ENCODE measurements at places on chromosomes 11 and 22.

DNA sequence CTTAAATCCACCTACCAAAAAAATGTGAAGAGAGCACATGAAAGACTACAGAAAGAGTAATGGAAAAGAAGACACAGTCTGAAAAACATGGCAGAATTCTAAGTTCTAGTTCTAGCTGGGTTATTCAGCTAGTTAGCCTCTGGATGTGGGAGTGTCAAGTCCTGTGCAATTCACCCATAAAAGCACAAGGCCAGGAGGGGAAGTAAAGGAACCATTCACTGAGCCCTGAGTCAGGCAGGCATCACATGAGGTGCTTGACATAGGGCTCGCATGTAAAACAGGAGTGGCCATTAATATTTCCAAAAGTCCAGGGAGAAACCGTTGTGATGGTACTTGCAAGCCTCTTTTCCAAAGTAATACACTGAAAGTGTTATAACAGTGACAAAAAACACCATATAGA is 103.7 kb downstream of the GAB2 start:
- DNase-seq = no peak

DNA sequence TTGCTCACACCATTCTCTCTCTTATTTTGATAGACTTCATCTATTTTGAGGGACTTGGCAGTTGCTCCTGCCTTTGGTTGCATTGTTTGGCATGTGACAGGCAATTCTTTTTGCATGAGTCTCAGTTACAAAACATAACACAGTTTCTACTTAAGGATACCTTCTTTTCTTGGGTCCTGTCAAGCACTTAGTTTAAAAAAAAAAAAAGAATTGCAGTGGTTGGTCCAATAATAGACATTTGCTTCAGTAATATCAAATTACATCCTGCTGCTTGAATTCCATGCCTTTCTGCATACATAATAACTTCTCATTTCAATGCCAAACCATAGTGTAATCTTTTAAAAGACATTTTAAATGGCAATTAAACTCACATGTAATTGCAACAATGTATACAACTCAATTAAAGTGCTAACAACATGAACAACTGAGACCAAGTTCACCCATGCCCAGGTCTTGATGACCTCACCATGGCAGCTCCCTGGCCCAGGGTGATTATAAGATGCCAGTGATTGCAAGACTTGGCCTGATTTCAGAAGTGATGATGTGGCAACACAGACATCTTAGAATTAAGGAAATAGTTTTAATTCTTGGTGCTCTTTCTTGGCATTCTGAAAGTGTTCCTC is 32.2 kb upstream of the PLET1 start:
- DNase-seq = no peak

DNA sequence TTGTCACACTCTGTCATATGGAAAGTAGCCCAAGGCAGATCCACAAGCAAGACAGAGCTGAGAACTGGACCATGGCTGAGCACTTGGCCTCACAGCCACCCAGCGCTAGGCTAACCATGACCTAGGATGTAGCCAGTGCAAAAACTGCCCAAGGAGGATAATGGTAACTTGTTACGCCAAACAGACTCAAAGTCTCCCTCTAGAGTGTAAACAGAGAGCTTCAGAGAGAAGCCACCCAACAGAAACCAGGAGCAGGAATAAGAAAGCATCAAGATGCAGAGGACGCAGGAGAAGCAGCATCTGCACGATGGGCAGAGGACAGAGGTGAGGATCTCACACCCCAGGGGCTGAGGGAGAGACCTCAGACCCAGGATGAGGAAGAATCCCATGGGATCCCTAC is 97.9 kb downstream of the RCN1 start:
- no peak for DNase-seq

DNA sequence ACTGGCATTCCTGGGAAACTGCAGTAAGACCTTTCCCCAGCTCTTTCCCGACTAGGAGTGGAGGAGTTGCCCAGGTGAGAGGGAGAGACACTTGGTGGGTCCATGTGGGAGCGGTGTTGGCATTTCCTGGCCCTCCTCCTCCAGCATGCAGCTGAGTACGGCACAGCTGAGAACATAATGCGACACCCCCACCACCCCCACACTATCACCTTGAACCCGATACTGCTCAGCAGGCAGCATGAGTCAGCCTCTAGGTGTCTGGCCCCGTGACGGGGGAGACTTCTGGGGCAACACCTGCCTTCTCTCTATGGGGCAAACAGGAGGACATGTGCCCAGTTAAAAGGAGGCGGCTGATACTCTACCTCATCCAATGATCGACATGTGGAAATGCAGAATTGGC is 64.4 kb downstream of the PKNOX2 start:
- DNase-seq = no peak

GRCh38 chr22:49599039-49599438 is 228.6 kb downstream of the BRD1 start:
- DNase-seq = peak; percentile 31

DNA sequence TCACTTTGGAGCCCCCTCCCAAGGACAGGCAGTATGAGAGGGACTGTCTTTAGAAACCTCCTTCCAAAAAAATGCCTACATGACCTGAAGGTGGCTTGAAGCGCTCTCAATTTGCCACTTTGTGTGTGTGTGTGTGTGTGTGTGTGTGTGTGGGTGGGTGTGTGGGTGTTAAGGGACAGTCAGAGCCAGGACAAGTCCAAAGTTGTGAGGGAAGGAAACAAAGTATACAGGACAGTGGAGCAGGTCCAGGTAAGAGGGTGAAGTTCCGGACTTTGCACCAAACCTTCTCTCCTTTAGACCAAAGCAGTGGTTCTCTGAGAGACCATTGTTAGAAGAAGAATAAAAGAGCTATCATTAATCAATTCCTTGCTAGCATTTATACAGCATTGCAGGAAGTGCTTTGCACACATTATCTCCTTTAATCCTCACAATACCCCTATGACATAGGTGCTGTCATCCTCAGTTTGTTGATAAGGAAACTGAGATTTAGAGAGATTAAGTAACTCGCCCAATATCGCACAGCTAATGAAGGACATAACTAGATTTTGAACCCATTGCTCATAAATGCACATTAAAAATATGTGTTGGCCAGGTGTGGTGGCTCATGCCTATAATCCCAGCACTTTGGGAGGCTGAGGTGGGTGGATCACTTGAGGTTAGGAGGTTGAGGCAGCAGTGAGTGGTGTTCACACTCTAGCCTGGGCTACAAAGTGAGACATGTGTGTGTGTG is 12.4 kb upstream of the SLC5A1 start:
- no peak for DNase-seq

GRCh38 chr11:61453695-61454094 is 23.8 kb downstream of the SDHAF2 start:
- DNase-seq = no peak

GRCh38 chr22:49322861-49323622 is 504.6 kb downstream of the BRD1 start:
- DNase-seq = peak; percentile 23

DNA sequence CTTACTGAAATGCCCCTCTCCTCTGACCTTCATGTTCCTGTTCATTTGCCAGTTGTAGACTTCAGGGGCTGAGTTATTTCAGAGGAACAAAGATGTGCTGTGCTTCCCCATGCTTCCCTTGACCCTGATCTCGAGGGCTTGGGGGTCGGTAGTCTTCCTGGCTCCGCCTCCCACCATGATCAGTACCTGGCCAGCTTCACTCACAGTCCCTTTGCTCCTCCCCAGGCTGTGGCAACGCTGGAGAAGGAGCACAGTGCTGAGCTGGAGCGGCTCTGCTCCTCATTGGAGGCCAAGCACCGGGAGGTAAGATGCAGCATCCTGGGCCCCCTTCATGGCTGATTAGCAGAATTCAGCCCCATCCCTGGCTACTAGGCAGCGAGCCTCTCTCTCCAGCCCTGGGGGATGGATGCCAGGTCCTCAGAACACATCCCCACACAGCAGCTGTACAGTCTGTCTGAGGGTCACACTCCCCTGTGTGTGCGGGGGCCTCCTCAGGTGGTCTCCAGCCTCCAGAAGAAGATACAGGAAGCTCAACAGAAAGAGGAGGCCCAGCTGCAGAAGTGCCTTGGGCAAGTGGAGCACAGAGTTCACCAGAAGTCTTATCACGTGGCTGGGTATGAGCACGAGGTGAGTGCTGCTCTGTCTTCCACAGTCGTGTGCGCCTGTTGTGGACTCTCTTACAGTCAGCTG is 64.5 kb downstream of the CEP164 start:
- DNase-seq = no peak

DNA sequence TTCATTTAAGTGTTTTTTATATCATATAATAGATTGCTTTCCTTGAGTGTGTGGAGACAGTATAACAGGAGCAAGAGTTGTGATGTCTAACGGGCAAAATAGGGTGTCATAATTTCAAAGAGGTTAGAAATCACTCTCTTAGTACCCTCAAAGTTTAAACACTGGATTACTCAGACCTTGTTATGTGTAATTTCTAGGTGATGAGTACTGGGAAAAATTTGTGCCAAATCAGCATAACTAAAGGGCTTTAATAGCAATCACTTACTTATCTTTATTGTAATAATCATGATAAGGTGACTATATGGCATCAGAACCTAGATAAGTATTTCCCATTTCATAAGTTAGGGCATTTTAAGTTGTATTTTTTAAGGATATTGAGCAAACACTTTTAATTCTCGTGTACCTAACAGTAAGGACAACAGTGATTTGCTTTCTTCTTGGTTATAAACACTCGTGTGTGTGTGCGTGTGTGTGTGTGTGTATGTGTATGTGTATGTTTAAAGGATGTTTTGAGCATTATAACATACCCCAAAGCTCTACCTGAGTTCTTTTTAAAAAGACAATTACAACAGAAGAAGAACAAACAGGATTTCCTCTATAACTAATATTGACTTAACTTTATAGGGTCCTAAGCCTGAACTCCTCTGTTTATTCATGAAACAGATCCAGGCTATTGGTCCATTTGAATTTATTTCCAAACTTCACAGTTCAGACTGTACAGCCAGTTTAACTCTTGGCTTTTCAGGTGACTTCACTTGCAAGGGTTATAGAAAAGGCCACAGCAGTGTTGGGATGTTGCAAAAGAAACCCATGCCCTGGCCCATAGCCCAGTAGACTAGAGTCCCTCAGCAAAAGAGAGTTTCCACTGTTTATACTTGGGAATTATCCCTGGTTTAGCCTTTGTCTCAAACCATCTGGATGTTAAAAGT is 23.7 kb upstream of the PDE3B start:
- no peak for DNase-seq

GRCh38 chr22:20180640-20181039 is 29.8 kb upstream of the CCDC188 start:
- no peak for DNase-seq

GRCh38 chr11:931385-931784 is 5.7 kb downstream of the AP2A2 start:
- DNase-seq = no peak

- no peak for DNase-seq
Measured at GRCh38 chr11:117186431-117186761, 7.9 kb downstream of the SIDT2 start.

DNA sequence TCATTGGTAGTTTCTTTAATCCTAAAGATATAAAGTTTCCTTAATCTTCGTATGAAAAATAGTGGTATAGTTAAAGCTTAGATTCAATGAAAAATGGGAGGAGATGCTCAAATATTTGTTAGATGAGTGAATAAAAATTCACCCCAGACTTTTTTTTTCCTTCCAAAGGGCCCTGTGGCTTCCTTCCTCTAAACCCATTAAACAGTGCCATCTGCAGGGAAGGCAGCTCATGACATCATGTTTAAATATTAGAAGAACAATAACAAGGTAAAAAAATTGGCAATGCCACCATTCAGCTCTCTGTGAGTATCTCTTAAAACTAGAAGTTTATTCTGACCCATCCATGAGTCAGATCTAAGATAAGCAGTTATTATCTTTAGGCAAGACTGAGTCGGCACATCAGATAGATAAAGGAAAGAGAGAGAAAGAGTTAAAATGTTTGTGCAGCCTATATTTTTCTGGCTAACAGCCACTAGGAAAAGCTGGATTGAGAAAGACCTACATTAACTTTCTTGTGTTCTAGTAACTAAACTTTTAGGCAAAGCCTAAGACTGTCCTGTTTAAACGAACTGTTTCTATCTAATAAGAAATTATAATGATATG is 19.1 kb upstream of the OOSP1 start:
- no peak for DNase-seq

DNA sequence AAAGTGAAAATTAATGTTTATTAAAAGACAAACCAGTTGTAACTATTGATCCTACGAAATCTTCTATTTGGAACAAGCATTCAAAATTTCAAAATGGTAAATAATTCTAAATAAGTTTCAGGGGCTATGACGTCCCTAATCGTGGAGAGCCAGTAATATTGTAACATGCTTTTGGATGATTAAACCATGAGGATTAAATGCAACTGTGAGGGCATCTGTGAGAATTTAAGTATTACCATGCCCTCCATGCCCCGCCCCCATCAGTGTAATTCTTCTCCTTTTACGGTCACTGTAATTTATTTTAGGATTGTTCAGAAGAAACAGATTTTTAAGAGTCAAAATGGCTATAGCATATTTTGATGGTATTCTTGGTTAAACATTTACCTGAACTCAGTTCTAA is 133.2 kb downstream of the APOL5 start:
- no peak for DNase-seq

DNA sequence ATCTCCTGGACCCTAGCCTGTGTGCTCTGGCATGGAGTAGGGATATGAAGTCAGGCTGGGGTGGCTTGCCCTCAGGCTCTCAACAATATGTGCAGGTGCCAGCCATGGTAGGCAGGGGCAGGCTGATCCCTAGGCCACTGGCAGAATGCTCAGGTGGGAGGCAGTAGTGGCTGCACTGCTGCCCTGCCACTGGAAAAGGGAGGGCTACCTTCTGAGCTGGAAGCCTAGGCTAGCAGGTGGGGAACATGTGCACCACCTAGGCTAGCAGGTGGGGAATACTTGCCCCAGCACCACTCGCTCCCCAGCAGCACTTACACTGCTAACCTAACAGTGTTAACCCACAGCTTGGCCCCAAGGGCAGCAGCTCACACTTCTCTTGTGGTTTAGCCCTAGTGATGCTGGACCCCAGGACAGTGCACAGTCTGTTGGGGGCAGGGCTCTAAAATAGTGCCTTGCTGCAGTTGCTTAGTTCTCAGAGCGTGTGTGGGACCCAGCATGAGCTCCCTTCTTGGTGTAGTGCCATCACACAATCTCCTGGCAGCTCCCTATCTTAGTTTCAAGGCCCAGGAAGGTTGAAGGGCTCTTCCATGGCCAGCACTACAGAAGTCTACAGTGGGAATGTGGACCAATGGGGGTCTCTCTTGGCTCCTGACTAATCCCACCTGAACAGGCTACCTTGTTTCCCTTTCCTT is 130.8 kb downstream of the FCHSD2 start:
- peak; percentile 47 for DNase-seq
